Fibroblast of lung (primary cell): ENCODE measurements at places on chromosomes 11 and 22. TPM values are rescaled to one million over a fixed set of nuclear protein-coding genes. Genes with fewer than 3 reads are reported as not detected.

- no peaks in the 10 kb centered on the region for H3K4me1 ChIP-seq
- H3K4me3 ChIP-seq: no peak overlapping the region
- no peaks in the 10 kb centered on the region for H3K36me3 ChIP-seq
These were observed 7.5 kb downstream of the TRIM29 start for GRCh38 chr11:120130176-120130980.

DNA sequence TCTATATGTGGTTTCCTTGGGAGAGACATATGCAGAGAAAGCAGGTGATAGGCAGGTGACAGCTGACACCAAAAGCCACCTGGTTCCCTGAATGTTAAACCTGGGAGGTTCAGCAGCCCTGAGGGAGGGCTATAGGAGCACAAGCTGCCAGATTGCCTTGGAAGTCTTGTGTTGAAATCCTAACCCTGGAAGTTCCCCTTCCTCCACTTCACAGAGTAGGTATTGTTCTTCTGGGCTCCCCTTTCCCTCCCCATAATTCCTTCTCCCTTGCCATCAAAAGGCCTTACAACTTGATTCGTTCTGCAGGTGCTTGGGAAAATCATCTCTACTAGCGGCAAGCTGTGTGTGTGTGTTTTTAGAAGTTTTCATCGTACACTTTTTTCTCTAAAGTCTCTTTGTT lies 5.4 kb downstream of the LDLRAD3 start:
- no peak for DNase-seq
- no peaks in the 10 kb centered on the region for H3K27me3 ChIP-seq
- no peak overlapping the region for H3K27ac ChIP-seq

DNA sequence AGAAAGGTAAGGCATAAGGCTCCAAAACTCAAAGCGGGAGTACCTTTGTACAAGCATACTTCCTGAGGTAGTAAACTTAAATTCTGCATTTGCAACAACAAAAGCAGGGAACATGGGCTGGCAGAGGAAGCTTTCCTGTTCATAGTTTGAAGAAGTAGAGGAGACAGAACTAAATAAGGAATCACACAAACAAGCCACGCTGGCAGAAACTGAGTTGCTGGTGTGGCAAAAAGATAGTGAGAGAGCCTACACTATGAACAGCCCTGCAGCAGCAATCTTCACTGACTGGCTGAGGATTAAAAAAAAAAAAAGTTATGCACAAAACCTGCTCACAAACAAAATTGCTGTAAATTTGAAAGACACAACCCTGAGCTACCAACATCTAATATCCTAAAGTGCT lies 46.5 kb downstream of the FCHSD2 start:
- H3K27me3 ChIP-seq: no peaks in the 10 kb centered on the region
- H3K4me1 ChIP-seq: no peaks in the 10 kb centered on the region
- no peak overlapping the region for H3K27ac ChIP-seq
- no peaks in the 10 kb centered on the region for H3K36me3 ChIP-seq
- peak; percentile 15 for DNase-seq

DNA sequence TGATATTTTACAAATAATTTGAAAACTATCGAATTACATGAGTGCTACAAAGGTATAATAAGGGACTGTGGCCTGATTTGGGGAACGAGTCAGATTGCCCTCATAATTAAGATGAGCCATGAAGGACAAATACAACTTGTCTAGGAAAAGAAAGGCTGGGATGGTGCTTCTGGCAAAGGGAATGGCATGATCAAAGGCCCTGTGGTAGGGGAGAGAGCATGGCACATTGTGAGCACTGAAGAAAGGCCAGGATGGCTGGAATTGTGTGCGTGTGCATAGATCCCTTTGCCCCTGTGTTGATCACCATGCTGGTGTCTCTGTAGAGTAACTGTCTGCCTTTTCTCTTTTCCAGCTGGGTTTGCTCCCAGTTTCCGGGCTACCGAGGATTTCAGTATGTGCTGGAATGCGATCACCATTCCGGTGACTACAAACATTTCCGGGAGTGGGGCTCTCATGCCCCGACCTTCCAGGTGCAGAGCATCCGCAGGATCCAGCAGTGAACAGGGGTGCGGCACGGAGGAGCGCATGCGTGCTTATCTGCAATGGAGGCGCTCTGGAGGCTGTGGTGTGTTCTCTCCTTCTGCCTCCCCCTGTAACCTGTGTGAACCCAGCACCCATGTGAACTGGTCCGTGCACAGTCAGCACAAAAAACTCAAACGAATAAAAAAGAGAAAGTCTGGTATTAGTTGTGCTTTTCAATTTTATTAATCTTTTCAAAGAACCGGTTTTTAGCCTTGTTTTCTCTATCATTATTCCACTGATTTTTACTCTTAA lies 8.4 kb downstream of the CRYBA4 start:
- no peaks in the 10 kb centered on the region for H3K27me3 ChIP-seq
- no peak overlapping the region for H3K4me3 ChIP-seq
- H3K36me3 ChIP-seq: no peaks in the 10 kb centered on the region
- no peaks in the 10 kb centered on the region for H3K4me1 ChIP-seq
- no peak overlapping the region for H3K27ac ChIP-seq
- no peak for DNase-seq

The DGCR6L gene
- 51.1 and 53.2 TPM in 2 replicates for total RNA-seq
